Activated T-helper 1 cell treated with anti-CD3 and anti-CD28 coated beads, Interleukin-12 subunit alpha, Interleukin-12 subunit beta, Interleukin-2, Interleukin-4 antibody, amounts not matched to agents 30 ng/mL and 10 ng/mL and 1 ng/mL, durations not matched to agents 14 hours and 24 hours and 36 hours (primary cell): ENCODE measurements at places on chromosomes 16 and 17. TPM values are rescaled to one million over a fixed set of nuclear protein-coding genes. Genes with fewer than 3 reads are reported as not detected.

The NOMO2 gene
- 111 and 121 TPM in 2 replicates for total RNA-seq

The CETP gene
- total RNA-seq, result 0.23 and 0.24 TPM in 2 replicates

The RAB11FIP4 gene
- total RNA-seq, result 28.7 and 29.8 TPM in 2 replicates

The IL21R gene
- 101 and 104 TPM in 2 replicates for total RNA-seq

The TRIM72 gene
- total RNA-seq, result 0.10 and 0.15 TPM in 2 replicates

The ZNF423 gene
- not detected in 2 replicates for total RNA-seq

The TNP2 gene
- not detected in 2 replicates for total RNA-seq

The SLFN14 gene
- total RNA-seq, result 0.05 and 0.10 TPM in 2 replicates

The CDH5 gene
- not detected in 2 replicates for total RNA-seq

The NGFR gene
- total RNA-seq, result 0.13 and 0.20 TPM in 2 replicates

The NMT1 gene
- total RNA-seq, result 168 and 173 TPM in 2 replicates

The KRTAP2-2 gene
- not detected in 2 replicates for total RNA-seq
